ENCODE measurements at places on chromosomes 1 and 21. TPM values are rescaled to one million over a fixed set of nuclear protein-coding genes. Genes with fewer than 3 reads are reported as not detected.

Gene ABL2
- 121 TPM for total RNA-seq

Gene LCK
- total RNA-seq: not detected

Gene ZNF326
- 8.4 TPM for total RNA-seq

Gene ASCL5
- total RNA-seq: under 0.01 TPM

Gene OR6N2
- not detected for total RNA-seq

Gene NUP210L
- under 0.01 TPM for total RNA-seq

Gene DIO1
- not detected for total RNA-seq

Gene LENEP
- not detected for total RNA-seq

Gene GBP3
- total RNA-seq: 17.3 TPM

Gene KRTAP12-2
- total RNA-seq: not detected

Gene RAVER2
- 7.4 TPM for total RNA-seq

Gene GSTM3
- total RNA-seq: 37.5 TPM

Gene ITLN1
- total RNA-seq: not detected

Gene NEGR1
- total RNA-seq: 5.5 TPM

Gene ARHGAP29
- total RNA-seq: 59.2 TPM

Gene GNG5
- total RNA-seq: 26.8 TPM

Gene PGLYRP3
- total RNA-seq: not detected

Gene NCMAP
- not detected for total RNA-seq
